ENCODE measurements at places on chromosomes 7 and 10. TPM values are rescaled to one million over a fixed set of nuclear protein-coding genes. Genes with fewer than 3 reads are reported as not detected.

GRCh38 chr10:125687507-125688185, 4.7 kb upstream of the TEX36 start:
- no peak for DNase-seq

DNA sequence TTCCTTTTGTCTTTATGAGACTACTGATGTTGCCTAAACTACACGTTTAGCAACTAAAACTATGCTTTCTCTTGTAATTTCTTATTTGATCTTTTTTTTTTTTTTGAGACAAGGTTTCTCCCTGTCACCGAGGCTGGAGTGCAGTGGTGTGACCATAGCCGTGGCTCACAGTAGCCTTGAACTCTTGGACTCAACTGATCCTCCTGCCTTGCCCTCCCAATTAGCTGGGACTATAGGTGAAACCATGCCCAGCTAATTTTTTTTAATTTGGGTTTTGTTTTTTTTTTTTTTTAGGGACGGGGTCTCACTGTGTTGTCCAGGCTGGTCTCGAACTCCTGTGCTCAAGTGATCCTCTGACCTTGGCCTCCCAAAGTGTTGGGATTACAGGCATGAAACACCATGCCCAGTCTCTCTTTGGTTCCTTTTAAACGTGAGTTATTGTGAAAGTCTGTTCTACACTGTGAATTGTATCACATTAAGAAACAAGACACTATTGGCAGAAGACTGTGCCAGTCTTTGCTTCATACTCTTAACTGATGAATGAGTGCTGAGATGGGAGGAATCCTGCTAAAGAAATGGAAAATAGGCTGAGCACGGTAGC, 6.4 kb downstream of the TMEM248 start:
- no peak for DNase-seq

DNA sequence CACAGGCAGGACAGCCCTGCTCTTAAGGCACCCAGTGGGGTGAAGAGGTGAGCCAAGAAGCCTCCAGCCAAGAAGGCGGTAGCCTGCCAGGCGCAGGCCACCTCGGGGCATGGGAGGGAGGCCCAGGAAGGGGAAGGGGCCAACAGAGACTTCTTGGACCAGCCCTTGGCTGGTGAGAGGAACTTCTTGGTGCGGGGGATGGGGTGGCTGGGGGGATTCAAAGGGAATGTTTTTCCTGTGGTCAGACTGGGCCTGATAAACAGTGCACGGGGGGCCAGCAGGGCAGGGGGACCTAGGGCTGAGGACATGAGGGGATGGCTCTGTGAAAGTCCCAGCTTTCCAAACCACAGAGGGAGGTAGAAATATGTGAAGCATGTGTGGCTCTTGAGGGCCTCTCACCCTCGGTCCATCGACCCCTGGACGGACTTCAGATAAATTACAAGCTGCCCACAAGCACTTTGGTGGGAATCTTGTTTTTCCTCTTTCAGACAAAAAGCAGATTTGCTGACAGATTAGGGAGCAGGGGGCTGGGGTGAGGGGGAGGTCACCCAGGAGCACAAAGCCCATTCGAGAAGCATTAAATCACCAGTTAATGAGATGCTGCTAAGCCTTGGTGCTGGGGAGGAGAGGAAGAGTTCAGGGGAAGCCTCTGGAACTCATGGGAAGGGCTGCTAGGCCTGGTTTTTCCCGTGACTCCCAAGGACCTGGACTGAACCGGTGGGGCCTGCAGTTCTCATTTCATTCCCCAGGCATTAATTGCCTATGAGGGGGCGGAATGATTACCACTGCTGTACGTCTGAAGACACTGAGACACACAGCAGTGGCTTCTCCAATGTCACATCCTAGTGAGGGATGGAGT, 11.3 kb downstream of the CRYGN start:
- no peak for DNase-seq

SPDYE6 gene
- not detected for total RNA-seq

SLC26A3 gene
- not detected for total RNA-seq
